Osteoblast (primary cell): ENCODE measurements at places on chromosomes 16 and 17. TPM values are rescaled to one million over a fixed set of nuclear protein-coding genes. Genes with fewer than 3 reads are reported as not detected.

DNA sequence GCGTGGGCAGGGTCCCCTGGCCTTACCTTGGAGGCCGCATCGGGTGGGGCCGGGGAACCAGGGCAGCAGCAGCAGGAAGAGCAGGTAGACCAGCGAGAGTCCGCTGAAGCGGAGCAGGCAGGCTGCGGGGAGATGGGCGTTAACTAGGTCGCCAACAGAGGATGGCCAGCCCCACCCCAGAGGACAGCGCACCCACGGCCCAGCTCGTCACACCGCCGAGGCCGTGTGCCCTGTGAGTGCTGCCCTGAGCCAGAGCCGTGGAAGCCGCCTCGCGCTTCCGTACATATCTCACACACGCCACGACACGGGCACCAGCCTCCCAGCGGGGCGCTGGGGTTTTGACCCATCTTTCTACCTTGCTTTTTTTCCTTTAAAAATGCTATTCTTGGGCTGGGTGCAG lies 35.7 kb downstream of the PIEZO1 start:
- DNase-seq = no peak

- DNase-seq = no peak
Measured at GRCh38 chr17:34259146-34259545, 4.1 kb downstream of the CCL2 start.

The CNTNAP4 gene
- under 0.01 TPM in 2 replicates for total RNA-seq

The SLFN14 gene
- total RNA-seq = under 0.01 TPM in 2 replicates

GRCh38 chr17:50884439-50885311 lies 18.5 kb upstream of the TOB1 start:
- DNase-seq = no peak

DNA sequence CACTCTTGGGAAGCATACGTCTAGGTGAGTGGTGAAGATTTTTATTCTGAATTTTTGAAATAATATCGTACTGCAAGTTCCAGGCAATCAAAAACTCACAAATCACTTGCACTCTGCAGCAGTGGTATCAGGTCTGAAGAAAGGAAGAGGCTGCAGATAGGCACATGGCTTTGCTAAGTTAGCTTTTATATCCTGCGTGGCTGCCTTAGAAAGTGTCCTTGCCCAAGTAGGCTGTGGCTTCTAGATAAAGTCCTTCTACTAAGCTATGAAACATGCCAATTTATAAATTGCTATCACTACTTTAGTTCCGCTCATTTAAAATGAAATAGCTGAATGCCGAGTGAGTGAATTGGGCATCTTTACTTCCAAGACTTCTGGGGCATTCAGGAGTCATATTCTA lies 17.9 kb downstream of the WWOX start:
- DNase-seq = no peak

The SLX4 gene
- 4.0 and 4.7 TPM in 2 replicates for total RNA-seq

The ERN1 gene
- 12.1 and 12.7 TPM in 2 replicates for total RNA-seq

GRCh38 chr17:8326511-8327302 lies 12.9 kb upstream of the ODF4 start:
- peak; percentile 93 for DNase-seq

DNA sequence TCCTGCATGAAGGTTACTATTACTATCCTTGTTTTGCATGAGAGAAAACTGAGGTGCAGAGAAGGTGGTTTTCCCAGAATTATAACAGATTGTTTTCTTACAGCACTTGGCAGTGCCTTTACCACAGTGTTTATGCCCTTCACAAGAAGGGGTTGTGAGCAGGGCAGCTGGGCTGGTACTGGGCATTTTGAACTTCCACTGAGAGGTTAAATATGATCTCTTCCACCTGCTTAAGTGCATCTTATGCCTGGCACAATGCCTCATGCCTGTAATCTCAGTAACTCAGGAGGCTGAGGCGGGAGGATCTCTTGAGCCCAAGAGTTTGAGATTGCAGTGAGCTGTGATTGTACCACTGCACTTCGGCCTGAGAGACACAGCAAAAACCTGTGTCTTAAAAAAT lies 36.2 kb downstream of the NDE1 start:
- no peak for DNase-seq

The MT1H gene
- total RNA-seq = not detected in 2 replicates

GRCh38 chr17:39408360-39408759 lies 6.9 kb upstream of the FBXL20 start:
- DNase-seq = no peak

GRCh38 chr17:45093444-45094110 lies 32.5 kb downstream of the NMT1 start:
- DNase-seq = peak; percentile 73

The REXO5 gene
- total RNA-seq = 3.6 and 6.2 TPM in 2 replicates

The MYH8 gene
- total RNA-seq = not detected in 2 replicates

DNA sequence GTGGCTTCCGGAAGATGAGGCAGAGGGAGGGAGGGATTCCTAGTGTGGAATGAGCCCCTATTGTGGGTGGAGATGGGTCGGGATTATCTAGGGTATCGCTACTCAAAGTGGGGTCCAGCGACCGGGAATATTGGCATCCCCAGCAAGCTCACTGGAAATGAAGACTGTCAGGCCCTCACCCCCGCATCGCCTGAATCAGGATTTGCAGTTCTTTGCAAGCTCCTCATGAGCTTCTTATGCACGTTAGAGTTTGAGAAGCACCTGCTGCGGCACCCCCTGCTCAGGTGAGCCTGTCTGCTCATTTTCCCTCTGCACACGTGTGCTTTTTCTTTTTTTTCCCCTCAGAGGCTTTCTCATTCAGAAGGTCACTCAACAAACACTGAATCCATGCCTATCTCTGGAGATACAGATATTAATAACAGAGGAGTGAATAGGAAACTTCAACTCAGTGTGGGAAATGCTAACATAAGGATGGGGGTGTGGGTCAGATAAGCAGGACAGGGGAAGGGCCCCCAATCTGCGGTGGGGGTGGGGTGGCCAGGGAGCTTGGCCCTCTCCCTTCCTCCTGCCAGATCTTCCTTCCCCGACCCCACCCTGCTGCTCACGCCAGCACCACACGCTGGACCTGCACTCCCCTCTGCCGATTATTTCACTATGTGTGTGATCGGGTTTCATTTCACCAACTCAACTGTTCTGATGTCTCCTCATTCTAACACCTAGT lies 67.7 kb upstream of the NFAT5 start:
- DNase-seq = no peak
